NCI-H510A treated with DMSO at 0.1 percent for 48 hours (cell line): ENCODE measurements at places on chromosomes 7 and 10.

DNA sequence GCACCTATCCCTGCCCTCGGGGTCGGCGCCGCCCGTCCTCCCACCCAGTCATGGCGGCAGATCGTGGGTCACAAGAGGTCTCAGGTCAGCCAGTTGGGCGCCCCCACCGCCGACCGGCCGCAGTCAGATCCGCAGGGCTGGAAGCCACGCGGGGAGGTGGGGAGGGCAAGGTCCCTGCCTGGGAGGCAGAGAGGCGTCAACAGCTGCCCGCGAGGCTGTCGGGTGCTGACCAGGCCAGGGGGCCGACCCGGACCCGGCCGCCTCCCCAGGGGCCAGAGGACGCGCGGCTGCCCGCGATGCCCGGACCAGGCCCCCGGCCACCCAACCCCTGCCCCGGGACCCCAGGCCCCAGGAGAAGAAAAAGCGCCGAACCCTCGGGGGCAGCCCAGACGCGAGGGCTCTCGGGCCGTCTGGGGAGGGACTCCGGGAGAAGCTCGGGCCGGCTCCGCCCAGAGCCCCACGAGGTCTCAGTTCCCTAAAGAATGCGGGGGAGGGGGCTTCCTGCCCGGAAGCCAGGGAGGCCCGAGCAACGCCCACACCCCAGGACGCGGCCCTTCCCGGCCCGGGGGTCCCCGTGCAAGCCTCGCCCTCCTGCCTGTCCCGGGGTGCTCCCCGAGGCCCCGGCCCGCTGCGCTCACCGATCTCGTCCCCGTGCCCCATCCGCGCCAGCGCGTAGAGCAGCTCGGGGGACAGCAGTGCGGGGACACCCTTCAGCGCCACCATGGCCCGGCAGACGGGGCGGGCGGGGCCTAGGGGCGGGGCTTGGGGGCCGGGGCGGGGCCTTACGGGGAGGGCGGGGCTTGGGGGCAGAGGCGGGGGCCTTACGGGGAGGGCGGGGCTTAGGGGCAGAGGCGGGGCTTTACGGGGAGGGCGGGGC is at the start of gene FUOM:
TSS of gene FUOM (minus strand) at position 735 of the 877 bp plus-strand sequence. CDS start at position 723, 12 bp downstream.
- no peak for DNase-seq

GRCh38 chr10:73529089-73529832 is 33.4 kb upstream of the PPP3CB start:
- peak; percentile 93 for DNase-seq

DNA sequence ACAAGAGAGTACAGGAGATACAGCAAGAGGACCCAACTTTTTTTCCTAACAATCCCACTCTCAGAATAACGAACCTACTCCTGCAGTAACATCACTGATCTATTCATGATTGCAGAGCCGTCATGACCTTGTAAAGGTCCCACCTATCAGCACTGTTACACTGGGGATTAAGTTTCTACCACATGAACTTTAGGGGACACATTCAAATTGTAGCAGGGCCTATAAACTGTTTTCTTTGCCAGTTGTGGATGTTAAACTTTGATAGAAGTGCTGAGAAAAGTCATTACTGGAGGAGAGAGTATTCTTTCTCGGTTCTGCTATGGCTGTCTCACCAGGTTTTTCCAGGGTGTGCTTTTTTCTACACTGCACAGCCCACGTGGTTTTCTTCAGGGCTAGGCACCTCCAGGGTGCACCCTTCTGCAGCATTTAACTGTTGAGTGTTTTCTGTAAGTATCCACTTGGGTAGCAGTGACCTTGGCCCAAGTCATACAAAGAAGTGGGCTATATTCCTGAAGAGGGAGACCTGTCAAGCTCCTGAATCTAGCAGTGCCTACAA is 131.6 kb upstream of the AHR start:
- no peak for DNase-seq

GRCh38 chr7:131250331-131250730 is 77.3 kb upstream of the MKLN1 start:
- no peak for DNase-seq

DNA sequence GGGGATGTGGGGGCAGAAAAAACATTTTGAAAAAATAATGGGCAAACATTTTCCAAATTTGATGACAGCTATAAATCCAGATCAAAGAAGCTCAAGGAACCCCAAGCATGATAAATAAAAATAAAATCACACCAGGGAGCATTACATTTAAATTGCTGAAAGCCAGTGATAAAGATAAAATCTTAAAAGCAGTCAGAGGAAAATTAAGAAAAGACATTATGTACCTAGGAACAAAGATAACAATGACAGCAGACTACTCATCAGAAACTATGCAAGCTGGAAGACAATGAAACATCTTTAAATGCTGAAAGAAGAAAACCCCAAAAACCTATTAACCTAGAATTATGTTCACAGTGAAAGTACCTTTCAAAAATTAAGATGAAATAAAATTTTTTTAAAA is 23.3 kb downstream of the NEUROG3 start:
- no peak for DNase-seq

DNA sequence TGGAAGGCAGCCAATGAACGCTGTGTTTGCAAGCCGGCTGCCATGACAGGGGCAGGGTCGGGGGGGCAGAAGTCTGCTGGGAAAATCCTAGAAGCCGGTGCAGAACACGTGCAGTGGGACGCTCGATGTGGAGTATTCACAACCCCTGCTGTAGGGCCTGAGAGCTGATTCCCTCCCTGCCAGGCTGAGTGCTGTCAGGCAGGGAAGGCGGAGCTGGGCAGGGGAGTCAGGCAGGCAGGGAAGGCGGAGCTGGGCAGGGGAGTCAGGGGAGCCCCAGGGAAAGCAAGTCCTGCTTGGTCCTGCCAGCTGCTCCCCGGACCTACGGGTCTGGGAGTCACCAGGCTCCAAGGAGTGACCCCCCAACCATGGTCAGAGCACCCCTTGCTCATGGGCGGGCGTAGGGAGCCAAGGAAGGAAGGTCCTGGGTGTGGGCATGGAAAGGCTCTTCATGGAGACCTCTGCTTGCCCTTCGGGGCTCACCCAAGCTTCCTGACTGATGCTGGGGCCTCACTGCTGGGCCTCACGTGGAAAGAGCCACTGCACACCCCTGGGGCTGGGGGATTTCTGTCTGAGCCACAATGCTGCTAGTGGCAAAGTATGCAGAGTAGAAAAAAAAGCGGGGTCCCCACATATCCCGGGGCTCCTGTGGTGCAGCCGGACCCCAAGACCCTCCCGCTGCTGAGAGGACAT is 4.2 kb downstream of the CNPY1 start:
- no peak for DNase-seq
